GM03348 (cell line): ENCODE measurements at places on chromosomes 16 and 17.
A peak's percentile ranks its signal among the peaks of the same experiment; 100 is the strongest.

DNA sequence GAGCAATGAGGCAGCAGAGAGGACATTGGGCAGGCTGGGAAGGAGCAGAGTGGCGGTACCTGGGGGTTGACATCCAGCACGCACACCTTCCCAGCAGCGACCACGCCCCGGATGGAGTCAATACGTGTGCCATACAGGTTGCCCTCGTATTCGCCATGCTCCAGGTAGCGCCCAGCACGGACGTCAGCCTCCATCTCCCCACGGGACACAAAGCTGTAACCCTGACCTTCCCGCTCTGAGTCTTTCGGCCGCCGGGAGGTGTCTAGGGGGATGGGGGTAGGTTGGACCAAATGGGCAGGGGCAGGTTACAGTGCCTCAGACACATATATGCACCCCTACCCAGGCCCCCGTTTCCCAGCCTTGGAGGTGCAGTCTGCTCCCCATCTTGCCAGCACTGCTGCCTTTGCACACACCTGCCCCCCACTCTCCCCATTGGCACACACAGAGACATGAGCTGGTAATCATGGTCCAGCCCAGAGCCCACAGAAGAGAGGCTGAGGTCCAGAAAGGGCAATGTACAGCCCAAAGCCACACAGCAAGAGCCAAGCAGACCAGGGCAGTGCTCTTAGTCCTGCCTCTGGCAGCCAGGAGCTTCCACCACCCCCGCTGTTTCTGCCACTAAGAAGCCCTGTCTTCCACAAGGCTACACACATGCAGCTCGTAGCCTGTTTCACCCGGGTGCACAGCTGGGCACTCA, 27.5 kb downstream of the MPP2 start:
- DNase-seq: no peak

DNA sequence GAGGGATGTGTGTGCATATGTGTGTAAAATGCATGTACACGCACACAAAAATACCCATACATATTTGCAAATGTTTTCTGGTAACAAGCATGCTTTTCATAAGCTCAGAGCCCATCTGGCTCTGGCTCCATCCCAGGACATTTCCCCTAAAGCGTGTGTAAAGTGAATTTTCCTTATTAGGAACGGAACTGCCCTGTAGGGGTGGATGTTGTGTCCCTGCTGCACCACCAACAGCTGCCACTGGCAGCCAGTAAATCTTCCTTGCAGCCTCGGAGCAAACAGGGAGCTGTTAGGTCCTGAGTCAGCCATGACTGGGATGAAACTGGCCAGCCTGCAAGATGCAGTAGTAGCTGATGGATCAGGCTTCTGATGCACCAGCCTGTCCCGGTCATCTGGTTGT, 393.5 kb downstream of the UTP18 start:
- DNase-seq: no peak

DNA sequence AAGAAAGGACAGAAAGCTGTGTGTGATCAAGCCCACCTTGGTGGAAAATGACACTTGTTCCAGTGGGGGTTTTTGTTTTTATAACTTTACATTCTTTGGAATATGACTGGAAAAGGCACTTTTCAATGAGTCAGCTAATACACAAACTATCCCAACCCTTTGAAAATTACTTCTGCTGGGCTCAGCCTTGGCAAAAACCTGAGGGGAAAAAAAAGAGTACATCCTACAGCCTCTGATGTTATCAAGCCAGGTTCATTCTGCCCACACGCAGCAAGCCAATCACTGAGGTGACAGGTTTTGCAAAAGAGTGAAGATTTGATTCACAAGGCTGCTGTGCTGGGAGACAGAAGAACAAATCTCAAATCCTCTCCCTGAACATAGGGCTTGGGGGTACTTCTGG, 484.5 kb upstream of the ERCC4 start:
- DNase-seq: no peak

GRCh38 chr16:52383640-52384292, 163.2 kb downstream of the TOX3 start:
- no peak for DNase-seq

- peak; percentile 87 for DNase-seq
Observed at GRCh38 chr17:48678141-48678971, 44.0 kb downstream of the PRAC1 start.

GRCh38 chr17:81245024-81245664, 6.0 kb downstream of the NDUFAF8 start:
- no peak for DNase-seq
